ENCODE measurements at places on chromosomes 5 and 9. TPM values are rescaled to one million over a fixed set of nuclear protein-coding genes. Genes with fewer than 3 reads are reported as not detected.

GRCh38 chr9:135804581-135805421 is 102.5 kb downstream of the CAMSAP1 start:
- no peak for DNase-seq

- no peak for DNase-seq
These were observed 1366.8 kb downstream of the EFNA5 start for GRCh38 chr5:106303911-106304310.

GRCh38 chr5:14308384-14309154 is 165.4 kb downstream of the TRIO start:
- DNase-seq: no peak

DNA sequence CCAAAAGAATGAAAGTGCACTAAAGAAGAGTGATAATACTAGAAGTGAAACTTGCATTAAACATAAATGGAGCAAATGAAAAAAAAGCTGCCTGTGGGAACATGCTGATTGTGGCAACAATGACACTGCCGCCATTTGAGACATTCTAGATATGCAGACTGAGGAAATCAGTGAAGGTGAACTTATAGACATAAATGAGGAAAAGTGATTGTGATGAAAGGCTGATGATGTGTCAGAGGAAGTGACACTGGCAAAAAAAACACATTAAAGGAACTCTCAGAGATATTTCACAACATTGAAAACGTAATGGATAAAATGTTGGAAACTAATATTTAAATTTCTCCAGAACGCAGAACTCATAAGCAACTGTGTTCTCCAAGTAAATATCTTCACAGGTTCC is 1.2 kb downstream of the ERCC8 start:
- no peak for DNase-seq

- no peak for DNase-seq
These were observed at the start of gene POU5F2 for GRCh38 chr5:93741136-93741811. Gene POU5F2 (minus strand): TSS chr5:93741600. CDS start chr5:93741563, 37 bp downstream.

DNA sequence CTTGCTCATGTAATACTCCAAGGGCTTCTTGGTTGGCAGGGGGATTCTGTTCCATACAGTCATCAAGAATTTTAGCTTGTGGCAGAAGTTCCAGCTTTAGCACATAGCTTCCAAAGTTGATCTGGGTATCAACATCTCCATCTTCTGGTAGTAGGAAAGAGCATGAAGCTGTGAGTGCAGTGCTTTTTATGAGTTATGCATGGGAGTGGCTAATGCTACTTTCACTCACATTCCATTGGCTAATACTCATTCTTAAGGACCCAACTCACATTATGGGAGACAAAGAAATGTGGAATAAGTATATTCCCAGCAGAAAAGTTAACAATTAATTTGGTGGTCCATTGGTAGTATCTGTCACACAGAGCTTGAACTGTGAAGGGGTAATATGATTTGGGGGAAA is 194.2 kb upstream of the CHD1 start:
- DNase-seq: no peak

DNA sequence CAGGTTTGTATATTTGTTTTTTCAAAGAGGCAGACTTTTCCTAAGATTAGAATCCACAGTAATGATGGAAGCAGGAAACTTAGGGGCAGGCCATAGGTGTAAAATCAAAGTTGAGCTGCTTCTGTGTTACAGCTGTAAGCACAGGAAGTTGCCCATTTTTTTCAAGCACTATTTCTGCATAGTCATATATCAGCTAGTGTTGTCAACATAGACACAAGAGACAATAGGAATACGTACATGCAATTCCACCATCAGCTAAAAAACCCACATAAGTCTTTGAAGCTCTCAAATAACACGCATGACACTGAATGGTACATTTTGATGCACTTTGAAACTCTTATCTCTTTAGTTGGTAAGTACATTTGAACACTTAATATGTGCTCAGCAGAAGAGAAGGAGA is 20.2 kb upstream of the SMIM15 start:
- DNase-seq: no peak

GRCh38 chr5:54171645-54172384 is 138.6 kb downstream of the ARL15 start:
- DNase-seq: no peak

DNA sequence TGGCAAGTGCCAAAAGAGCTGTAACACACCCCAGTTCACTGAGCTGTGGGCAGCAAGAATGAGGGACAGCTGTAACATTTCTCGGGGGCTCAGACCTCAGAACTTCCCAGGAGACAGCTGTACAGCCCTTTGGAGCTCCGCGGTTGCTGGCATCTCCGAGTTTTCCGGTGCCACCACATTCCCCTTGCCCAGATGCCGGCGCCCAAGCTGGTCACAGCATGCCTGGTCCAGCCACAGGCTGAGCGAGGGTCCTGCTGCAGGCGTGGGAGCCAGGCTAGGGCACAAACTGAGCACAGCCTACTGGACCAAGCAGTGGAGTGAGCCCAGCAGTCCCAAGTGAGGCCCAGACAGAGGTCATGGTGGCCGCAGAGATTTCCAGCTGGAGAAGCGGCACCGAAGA is 797.7 kb upstream of the EDIL3 start:
- no peak for DNase-seq

- no peak for DNase-seq
These were observed 482.7 kb downstream of the GABRG2 start for GRCh38 chr5:162550236-162550635.

- DNase-seq: peak; percentile 25
These were observed 76.9 kb upstream of the NFIL3 start for GRCh38 chr9:91500509-91501014.

GRCh38 chr5:132209131-132209530 is 18.5 kb downstream of the P4HA2 start:
- no peak for DNase-seq

DNA sequence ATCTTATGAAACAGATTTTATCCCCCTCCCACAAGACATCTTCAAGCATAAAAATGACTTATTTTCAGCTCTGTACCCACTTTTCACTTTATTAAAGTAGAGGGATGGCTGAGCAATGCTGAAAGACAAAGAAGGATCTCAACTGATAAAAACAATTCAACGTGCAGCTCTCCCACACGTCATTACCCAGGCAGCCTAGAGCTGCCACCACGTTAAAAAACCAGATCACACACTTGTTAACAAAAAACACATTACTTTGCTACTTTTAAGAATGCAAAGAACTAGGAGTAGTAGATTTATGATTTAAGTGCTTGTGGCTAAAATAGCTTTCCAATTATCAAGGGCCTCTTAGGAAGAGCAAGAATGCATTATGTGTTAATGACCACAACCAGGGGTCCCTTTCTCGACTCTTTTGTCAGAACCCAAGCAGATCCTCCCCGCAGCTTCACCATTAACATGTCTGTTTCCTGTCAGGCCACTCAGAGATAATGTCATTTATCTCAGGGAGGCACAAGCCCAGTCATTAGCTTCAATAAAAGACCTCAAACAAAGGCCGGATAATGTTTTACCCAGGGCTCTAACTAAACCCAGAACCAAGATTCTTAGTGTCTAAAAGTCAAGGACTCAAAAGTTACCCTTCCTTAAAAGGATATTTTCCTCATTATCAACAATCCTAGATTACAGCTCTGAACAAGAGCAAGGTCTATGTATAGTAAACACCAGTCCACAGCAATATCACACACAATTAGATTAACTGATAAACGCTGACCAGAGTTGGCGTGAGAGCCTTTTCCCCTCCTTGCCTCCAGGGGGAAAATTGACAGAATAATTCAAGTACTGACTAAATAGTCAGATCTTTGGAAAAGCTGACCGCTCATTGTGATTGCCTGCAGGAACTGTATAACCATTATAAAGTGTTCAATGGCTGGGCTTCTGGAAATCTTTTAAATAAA is 7.5 kb downstream of the ZNF608 start:
- no peak for DNase-seq

- no peak for DNase-seq
These were observed 7.1 kb downstream of the LRRC26 start for GRCh38 chr9:137162505-137163364.

- DNase-seq: peak; percentile 57
These were observed 175.0 kb downstream of the AUH start for GRCh38 chr9:91186632-91187108.

- peak; percentile 47 for DNase-seq
These were observed 600 bp downstream of the ENC1 start for GRCh38 chr5:74639807-74640449.

GRCh38 chr9:111744363-111744762 is 50.4 kb downstream of the SHOC1 start:
- no peak for DNase-seq

DNA sequence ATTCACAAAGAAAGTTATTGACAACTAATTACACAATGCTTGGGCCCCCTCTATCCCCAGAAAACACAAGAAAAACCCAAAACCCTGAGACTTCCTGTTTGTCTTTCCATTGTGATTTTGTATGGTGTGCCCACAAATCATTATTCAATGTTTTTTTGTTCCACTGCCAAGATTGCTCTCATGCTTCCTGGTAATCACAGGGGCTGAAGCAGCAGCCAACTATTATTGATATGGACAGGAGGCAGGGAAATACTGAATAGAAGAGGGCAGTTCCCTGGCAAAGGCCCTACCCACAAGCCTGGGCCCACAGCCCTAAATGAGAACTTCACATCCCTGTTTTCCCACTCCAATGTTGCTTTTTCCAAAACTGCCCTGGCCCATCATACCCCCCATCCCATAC is 21.5 kb upstream of the RFK start:
- no peak for DNase-seq

DNA sequence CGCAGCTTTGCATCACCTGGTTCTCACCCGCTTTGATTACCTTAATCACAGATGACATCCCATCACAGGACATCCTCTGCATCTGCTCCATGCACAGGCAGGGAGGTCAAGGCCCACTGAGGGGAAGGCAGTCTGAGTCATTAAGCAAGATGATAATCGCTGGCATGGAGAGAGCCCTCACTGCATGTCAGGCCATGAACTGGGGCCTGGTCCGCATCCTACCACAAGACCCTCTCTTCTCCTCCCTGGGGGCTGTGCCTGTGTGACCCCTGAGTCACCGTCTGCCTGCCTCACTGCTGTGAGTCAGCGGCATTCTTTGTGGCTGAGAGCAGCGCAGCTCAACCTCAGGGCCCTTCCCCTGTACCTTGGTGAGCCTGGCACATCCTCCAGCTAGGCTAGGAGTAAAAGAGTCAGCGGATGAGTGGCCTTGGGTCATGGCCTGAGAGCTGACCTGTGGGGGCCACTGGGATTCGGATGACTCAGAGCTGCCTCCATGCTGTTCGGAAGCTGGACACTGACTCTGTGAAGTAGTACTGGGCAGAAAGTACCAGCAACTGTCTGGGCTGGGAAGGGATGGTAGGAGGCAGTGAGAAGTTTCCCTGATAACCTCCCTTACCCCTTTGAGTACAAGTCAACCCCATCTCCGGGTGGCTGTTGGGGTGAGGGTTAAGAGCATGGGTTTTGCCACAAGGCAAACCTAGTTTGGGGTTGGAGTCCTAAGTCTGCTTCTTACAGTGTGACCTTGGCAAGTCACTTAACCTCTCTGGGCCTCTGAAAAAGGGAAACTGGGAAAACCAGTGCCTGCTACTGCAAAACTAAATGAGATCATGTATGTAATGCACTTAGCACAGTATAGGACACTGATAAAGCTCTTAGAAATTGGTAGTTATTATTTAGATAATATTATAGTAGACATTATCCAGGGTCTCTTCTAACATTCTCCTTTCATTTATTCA is 14.6 kb upstream of the ARSI start:
- DNase-seq: peak; percentile 29

DNA sequence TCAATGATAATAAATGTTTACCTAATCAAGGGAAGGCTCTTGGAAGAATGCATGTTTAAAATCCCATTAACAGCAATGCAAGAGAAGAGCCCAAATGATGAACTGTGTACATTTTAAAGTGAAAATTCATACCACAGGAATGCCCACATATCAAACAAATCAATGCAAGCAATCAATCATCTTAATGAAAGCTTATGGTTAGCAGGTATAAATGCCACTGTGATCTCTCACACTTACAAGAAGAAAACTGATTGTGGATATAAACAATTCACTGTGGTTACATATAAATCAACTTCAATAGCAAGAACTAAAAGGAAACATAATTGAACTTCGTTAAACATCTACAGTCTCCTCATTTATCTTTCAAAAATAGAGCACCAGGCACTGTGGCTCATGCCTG is 161.0 kb upstream of the RORB start:
- DNase-seq: no peak

GRCh38 chr9:130036099-130036498 is 6.9 kb downstream of the FNBP1 start:
- no peak for DNase-seq

DNA sequence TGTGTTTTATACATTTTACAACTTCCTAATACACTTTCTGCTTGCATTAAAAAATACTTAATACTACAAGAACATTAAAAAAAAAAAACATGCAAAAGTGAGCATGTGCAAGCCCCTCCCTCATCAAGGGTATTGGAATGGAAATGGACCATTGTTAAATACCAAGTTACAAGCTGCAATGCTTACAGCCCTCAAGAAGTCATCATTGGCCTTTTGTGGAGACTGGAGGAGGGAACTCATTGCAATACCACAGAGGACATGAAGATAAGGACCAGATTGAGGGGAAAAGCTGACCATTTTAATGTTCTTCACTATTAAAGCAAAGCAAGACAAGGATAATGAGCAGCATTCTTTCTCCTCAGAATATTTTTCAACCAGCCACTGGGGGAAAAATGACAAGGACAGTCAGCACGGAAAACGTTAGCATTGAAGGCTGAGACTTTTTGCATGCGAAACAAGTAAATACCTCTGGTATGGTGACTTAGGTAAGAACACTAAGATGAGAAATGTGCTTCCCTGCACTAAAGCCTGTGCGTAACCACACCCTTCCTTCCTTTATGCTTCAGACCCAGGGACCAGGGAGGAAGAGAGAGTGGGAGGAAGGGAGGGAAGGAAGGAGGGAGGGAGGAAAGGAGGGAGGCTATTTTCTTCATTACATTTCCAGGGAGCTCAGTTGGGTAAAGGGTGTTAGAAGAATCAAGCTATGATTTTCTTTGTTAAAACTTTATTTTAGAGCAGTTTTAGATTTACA is 141.1 kb upstream of the RAPGEF1 start:
- no peak for DNase-seq

- no peak for DNase-seq
These were observed 82.8 kb downstream of the CAAP1 start for GRCh38 chr9:26809795-26810194.

GRCh38 chr5:8239646-8240045 is 370.7 kb downstream of the MTRR start:
- DNase-seq: no peak

LCN9 gene
- total RNA-seq: not detected

CD14 gene
- 0.36 TPM for total RNA-seq

PCDHA9 gene
- not detected for total RNA-seq

FOXI1 gene
- total RNA-seq: not detected

SPATA31A3 gene
- not detected for total RNA-seq

PLPP7 gene
- total RNA-seq: 0.11 TPM

PCDHGB3 gene
- total RNA-seq: 0.16 TPM

COL23A1 gene
- 0.11 TPM for total RNA-seq

PDLIM4 gene
- not detected for total RNA-seq

NR2F1 gene
- not detected for total RNA-seq

PAPPA gene
- not detected for total RNA-seq

GARIN3 gene
- 0.77 TPM for total RNA-seq

LRRTM2 gene
- total RNA-seq: not detected

PBX3 gene
- 11.5 TPM for total RNA-seq

CATSPER3 gene
- total RNA-seq: 0.32 TPM

IGIP gene
- 1.3 TPM for total RNA-seq

SLC2A6 gene
- total RNA-seq: 5.4 TPM

PRR7 gene
- total RNA-seq: 36.4 TPM

PRUNE2 gene
- 0.38 TPM for total RNA-seq

HAVCR1 gene
- total RNA-seq: 0.54 TPM

S100Z gene
- total RNA-seq: 0.81 TPM

IL3 gene
- total RNA-seq: 0.98 TPM
